ENCODE measurements at places on chromosomes 3 and 15.

DNA sequence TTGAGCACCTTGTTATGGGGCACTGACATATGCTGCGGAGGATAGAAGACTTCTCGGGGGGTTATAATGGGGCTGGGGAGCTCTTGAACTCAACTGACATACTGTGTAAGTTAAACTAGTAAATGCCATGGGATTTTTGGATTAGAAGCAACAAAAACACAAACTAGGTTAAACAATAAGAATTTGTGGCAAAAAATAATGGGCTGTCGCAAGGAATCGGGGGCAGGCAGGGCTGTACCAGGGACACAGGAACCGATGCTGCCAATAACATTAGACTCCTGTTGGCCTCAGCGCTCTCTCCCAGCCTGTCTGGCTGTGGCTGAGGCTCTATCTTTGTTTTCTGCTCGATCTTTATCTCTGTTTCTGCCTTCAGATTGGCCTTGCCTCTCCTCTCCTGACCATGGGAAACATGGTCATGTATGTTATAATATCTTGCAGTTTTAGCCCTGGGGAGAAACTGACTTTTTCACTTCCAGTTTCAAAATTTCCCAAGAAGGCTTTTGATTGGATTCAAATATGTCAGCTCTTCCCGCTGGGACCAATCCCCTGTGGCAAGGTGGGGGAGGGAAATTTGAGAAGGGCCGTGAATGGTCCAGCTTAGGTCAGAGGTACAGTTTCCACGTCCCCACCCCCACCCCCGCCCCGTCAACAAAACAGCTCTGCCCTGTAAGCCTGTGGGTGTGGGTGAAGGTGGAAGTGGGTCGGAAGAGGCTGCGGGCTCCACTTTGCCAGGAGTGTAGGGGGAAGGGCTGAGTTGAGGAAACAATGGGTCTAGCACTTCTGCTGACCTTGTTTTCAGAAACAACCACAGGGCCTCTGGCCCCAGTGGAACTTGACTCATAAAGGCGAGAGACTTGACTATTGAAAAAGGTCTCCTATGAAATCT lies 161.1 kb upstream of the TBL1XR1 start:
- DNase-seq: peak; percentile 28

- DNase-seq: peak; percentile 19
Measured at GRCh38 chr15:44633603-44634002, 29.9 kb downstream of the SPG11 start.

DNA sequence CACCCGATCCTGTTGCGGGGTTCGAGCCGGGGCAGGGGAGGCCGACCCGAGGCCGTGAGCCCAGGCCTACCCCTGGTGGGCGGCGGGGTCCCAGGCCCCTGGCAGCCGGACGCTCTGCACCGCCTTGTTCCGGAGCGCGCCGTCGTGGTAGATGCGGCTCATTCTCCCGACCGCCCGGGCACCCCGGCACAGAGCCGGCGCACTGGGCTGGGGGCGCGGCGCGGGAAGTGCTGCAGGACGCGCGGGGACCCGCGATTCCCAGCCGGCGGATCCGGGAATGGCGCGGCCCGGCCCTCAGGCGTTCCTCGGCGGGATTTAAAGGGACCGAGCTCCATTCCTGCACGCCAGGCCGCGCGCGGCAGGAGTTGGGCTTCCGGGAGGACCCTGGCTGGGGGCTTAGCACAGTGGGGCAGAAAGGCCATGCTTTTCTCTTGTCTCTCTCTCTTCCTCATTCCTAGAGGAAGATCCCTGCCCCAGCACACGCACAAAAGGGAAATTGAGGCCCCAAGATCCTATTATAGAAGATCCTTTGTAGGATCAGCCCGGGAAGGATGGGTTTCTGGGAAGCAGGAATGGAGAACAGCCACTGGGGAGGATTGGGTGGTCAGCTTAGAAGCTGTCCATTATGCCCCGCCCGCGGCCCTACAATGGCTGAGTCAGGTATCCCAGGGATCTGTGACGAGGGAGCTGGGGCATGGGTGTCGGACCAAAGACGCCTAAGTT lies at the start of gene ARPIN:
Gene ARPIN, minus strand, starts transcription at position 279 of the 723 bp plus-strand sequence. Its CDS starts 117 bp downstream, at position 162.
- DNase-seq: no peak

- no peak for DNase-seq
Measured at GRCh38 chr3:196194542-196194915, 16.7 kb downstream of the ZDHHC19 start.

GRCh38 chr15:68763063-68763462 lies 57.6 kb downstream of the ANP32A start:
- no peak for DNase-seq

- no peak for DNase-seq
Measured at GRCh38 chr3:116299646-116300081, 145.6 kb downstream of the LSAMP start.

DNA sequence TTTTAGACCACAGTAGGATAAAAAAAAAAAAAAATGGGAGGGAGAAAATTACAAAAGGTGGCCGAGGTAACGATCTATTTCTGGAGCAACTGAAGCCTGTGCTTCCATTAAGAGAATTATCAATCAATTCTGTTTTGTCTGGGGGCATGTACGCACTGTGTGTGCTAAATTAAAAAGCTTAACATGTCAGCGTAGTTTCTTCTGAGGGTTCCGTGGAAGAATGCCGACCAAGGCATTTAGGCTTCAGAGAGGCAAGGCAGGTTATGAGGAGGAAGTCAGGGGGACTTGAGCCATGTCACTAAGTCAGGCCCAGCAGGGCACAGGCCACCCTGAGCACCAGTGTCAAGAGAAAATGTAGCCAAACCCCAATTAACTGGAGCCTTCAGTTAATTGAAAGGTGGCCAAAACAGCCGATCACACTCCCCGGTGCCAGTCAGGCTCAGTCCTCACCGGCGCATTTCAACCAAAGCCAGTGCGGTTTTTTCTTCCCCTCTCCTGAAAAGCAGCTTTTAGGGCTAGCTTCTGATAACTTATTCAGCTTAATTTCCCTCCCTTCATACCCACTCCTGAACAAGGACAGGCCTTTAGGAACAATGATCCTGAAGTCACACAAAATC lies 113.9 kb downstream of the MEGF11 start:
- no peak for DNase-seq

DNA sequence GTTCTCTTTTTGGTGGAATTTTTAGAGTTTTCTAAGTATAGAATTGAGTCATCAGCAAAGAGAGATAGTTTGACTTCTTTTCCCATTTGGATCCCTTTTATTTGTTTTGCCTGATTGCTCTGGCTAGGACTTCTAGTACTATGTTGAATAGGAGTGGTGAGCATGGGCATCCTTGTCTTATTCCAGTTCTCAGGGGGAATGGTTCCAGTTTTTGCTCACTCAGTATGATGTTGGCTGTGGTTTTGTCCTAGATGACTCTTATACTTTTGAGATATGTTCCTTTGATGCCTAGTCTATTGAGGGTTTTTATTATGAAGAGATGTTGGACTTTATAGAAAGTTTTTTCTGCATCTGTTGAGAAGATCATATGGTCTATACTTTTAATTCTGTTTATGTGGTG lies 72.5 kb downstream of the TNFAIP8L3 start:
- DNase-seq: no peak
